NCI-H748 treated with DMSO at 0.1 percent for 48 hours (cell line): ENCODE measurements at places on chromosomes 1 and 21.

- no peak for DNase-seq
Measured at GRCh38 chr1:201284636-201285035, 1.3 kb downstream of the PKP1 start.

- DNase-seq: no peak
Measured at GRCh38 chr1:37701051-37701450, 8.7 kb downstream of the CDCA8 start.

- DNase-seq: no peak
Measured at GRCh38 chr1:92623187-92623778, 136.6 kb upstream of the GFI1 start.

DNA sequence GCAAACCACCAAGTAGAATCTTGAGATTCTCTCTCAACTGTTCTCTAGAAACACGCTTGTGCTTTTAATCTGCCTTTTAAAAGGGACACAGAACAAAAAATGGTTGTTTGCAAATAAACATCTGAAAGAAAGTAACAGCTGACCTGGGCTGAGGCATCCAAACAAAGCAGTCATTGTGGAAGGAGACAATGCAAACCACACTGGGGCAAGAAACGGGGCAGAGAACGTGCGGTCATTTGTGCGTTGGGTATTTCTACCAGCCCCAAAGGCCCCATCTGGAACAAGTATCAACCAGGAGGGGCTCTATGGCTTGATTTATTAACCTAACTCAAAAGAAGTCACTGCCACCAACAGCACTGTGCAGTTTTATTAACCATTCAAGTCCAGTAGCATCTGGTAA lies 6.0 kb downstream of the STMN1 start:
- no peak for DNase-seq

- DNase-seq: peak; percentile 85
Measured at GRCh38 chr1:43367026-43367903, 546 bp downstream of the ELOVL1 start.

DNA sequence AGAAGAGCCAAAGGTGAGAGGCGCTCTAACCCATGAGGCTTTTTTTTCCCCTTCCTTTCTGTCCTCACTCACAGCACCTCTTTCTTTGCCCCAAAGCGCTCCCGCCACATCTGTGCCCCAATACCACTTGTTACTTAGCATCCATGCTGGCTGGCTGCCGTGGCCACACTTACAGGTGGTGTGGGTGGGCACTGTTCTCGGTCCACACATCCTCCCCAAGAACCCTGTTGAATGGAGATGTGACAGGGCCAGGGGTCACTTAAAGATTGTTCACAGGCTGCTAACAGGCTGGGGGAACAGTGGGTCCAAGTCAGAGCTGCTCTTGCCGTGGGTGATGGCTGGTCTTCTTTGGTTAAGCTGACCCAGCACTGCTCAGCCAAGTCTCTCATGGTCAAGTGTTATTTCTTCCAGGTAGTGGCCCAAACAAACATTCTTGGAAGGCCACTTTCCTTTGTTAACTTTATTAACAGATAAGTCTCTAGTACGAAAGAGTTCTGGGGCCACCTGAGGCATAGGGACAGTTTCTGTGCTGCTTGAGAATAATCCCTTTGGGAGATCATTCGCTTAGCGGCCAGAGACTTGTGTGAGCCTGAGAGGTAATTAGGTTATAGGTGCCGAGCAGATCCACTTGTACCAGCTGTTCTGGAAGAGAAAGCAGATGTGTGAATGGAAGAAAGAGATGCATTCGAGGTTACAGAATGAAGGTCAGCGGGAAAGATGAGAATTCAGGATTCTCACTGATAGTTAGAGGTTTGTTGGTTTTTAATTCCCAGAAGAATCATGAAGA lies 62.6 kb upstream of the IRF2BP2 start:
- no peak for DNase-seq
